ENCODE measurements at places on chromosomes 11 and 22.

DNA sequence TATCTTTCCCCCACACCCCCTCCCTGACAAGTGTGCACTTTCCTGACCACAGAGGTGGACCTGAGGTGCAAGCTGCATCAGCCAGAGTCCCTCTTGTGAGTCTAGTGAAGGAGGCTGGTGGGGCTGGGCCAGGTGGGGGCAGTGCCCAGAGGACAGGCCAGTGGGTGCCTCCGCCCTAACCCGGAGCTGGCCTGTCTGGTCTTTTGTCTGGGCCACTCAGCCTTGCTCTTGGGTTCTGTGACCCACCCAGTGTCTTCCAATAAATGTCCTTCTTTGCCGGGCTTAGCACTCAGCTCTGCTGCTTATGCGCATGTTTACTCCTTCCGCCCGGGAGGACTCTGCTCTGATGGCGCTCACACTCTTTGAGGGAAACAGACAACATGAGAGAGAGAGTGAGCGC lies 526.2 kb downstream of the TBC1D22A start:
- no peak for DNase-seq

- no peak for DNase-seq
These were observed 764 bp upstream of the PACSIN3 start for GRCh38 chr11:47186700-47187695.

GRCh38 chr22:38481162-38481870 lies 13.4 kb downstream of the KDELR3 start:
- no peak for DNase-seq

GRCh38 chr11:282171-282570 lies 4.0 kb downstream of the NLRP6 start:
- no peak for DNase-seq

GRCh38 chr11:118434123-118434552 lies 2.2 kb upstream of the KMT2A start:
- no peak for DNase-seq

DNA sequence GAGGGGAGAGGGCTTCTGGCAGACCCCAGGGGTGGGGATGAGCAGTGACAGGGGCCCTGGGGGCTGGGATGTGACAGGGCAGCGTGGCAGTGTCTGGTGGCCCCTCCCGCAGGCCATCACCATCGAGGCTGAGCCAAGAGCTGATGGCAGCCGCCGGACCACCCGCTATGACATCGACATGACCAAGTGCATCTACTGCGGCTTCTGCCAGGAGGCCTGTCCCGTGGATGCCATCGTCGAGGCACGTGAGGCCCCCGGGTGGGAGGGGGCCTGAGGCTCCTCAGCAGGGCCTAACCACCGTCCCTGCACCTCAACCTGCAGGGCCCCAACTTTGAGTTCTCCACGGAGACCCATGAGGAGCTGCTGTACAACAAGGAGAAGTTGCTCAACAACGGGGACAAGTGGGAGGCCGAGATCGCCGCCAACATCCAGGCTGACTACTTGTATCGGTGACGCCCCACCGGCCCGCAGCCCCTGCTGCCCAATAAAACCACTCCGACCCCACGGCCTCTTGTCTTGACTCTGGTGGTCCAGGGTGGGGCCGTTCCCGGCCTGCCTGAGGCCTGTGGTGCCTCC lies 2.6 kb upstream of the TCIRG1 start:
- DNase-seq = no peak

DNA sequence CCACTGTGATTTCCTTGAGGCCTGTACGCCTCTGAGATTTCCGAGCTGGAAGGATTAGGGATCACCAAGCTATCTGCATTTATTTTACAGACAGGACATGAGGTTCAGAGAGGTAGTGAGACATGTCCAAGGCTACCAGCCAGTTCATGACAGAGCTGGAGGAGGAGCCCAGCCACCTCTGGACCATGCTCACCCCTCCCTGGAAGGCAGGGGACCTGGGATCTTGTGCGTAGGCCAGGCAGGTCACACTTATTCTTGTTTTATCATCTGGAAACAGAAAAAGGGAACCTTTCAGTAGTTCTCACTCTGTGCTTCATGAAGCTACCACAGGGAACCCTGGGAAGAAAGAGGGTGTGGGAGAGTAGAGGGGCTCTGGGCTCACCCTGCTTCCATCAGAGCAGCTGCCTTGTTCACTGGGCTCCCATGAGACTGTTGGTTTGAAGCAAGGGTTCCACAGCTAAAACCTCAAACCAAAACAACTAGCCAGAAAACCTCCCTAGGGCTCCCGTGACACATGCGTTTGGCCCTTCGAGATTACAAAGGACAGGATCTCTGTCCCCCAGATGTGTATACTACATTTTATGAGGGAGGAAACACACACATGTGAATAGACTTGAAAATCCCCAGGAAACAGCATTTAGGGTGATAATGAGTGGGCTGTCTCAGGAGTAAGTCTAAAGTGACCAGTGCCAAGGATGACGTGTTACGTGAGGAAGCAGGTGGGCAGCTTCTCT lies 106.4 kb downstream of the DSCAML1 start:
- DNase-seq = no peak

DNA sequence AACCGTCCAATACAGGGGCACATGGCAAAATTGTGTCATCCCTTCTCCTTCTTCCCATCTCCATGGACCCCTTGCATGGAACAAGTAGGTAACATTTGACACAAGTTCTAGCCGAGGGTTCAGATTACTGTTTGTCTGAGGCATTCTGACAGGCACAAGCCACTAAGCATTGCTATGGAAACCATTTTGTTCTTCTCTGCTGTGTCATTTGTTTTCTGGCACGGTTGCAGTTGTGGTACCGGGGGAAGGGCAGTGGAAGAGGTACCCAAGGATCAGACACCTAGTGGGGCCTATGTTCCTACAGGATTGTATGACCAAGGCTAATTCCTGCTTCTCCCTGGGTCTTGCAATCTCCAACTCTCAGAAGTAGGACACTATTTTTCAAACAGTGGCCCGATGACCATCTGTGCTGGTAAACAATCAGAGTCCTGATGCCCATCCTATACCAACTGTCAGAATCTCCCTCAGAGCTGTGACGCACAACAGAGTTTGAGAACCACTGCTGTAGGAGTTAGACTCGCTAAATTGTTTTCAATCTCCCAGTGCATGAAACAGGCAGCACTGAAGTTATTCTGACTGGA lies 69.3 kb downstream of the KCNC1 start:
- no peak for DNase-seq

- no peak for DNase-seq
These were observed 570.0 kb downstream of the TBC1D22A start for GRCh38 chr22:47332246-47332980.

DNA sequence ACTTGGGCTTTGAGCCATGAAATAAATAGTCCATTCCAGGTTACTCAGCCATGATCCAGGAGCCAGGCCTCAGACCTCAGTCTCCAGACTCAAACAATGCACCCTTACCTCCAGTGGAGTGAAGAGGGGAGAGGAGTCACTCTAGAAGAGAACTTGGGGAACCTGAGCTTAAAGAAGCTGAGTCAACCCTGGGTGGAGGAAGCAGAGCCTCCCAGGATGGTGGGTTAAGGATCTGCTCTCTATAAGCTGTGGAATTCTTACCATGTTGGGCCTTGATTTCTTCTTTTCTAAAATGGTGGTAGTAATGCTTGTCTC lies 113.2 kb downstream of the NECTIN1 start:
- no peak for DNase-seq

GRCh38 chr22:18905540-18906409 lies at the start of gene DGCR6:
Gene DGCR6, plus strand, starts transcription at chr22:18906320. Its CDS starts 55 bp downstream, at chr22:18906375.
- no peak for DNase-seq

DNA sequence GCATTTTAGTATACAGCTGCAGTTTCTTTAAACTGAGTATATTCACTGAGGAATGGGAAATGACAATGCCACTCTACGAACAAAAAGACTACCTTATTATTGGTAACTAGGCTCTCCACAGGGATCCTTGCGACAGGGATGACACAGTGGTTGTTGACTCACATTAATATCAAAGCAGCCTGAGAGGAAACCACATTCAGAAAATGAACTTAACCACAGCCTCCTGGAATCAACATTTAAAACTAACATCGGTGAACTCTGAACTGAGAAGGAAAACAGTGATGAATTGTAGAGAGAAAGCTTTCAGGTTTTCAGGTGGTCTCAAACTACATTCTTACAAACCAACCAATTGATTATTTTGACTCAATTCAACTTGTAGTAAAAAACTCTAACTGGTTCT lies 90.3 kb upstream of the MTMR2 start:
- no peak for DNase-seq

DNA sequence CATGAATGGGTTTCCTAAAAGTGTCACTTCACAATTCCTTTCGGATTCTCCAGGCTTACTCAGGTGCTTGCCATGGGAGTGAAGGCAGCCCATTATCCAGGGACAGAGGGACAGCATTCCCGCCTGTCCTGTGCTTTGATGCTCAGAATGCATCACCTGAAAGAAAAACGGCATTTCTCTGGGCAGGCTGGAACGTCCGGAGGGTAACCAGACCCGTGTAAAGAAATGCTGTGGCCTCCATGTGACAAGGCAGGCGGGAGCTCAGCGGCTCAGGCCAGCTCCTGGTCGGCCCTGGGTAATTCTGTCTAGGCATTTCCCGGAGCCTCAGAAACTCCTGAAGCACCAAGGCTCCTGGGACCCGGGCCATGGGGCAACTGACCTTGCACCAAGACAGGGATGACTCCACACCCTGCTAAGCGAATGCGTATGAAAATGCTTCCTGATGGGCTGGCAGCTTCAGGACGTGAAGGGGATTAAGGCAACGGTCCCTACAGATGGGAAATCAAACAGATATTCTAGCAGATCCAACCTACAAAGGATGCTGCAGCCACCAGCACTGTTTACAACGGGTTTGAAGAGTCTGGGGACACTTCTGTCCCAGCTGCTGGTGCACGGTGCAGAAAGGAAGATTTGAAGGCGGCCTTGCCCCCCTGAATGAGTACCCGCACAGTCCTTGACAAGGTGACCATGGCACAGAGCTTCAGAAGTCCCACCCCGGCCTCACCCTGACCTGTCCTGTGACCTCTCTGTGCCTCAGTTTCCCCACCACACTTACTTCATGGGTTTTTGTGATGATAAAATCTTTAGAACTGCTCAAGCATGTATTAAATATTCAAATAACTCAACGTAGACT lies 13.6 kb upstream of the FGF3 start:
- no peak for DNase-seq

DNA sequence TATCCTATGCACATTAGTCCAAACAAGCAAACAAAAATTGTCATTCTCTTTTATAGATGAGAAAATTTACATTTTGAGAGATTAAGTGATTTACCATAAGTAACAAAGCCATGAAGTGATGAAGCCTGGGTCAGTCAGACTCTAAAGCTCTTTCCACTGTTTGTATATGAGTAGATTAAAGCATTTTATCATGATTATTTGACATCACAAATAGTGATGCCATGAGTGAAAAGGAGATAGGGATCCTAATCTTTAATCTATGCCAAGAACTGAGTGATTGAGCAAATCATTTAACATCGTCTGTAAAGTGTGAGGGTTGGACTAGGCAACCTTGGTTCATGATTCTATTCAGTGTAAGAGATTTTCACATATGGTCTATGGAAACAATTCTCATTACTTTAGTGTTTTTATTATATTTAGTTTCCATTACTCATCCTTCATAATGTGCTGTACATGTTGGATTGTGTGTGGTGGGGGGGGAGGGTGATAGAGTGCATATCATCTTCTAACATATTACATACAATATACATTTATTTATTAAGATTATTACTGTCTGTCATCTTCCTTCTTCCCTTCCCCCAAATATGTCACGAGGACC lies 50.7 kb downstream of the ARHGEF12 start:
- no peak for DNase-seq

DNA sequence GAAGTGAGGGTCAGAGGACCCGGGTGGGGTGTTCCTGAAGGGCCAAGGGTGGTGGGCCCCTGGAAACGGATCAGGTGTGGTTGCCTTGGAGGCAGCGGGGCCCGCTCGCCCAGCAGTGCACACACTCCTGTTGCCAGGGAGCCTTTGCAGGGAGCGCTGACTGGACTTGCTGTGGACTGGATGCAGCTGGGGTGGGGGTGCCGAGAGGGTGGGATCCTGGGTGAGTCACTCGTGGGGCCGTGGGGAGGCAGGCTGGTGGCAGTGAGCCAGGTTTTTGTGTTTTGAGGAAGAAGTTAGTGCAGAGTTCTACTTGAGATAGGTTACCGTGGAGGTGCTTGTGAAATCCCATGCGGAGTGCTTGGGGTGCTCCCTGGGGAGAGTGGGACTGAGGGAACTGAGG lies 1.3 kb downstream of the MRPL23 start:
- DNase-seq = no peak

DNA sequence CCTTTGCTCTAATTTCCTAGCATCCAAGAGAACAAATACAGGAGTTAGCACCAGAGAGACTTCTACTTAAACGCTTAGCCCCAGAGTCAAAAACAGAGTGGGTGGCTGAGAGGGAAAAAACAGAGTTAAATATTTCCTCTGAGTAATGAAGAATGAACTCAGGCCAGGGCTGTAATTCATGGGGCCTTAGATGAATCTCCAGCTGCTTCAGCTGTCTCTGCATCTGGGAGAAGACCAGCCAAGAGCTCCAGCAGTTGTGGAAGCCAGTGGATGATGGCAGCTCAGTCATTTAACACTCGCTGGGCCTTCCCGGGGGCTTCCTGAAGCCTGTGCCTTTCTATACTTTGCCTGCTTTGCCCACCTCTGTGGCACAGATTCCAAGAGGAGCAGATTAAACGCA lies 5.7 kb upstream of the ADAMTS15 start:
- no peak for DNase-seq

GRCh38 chr11:134537296-134537695 lies 125.3 kb upstream of the B3GAT1 start:
- no peak for DNase-seq

- no peak for DNase-seq
These were observed 904.5 kb downstream of the DLG2 start for GRCh38 chr11:84722583-84723108.

- no peak for DNase-seq
These were observed 540 bp downstream of the ADM start for GRCh38 chr11:10305262-10305963.

DNA sequence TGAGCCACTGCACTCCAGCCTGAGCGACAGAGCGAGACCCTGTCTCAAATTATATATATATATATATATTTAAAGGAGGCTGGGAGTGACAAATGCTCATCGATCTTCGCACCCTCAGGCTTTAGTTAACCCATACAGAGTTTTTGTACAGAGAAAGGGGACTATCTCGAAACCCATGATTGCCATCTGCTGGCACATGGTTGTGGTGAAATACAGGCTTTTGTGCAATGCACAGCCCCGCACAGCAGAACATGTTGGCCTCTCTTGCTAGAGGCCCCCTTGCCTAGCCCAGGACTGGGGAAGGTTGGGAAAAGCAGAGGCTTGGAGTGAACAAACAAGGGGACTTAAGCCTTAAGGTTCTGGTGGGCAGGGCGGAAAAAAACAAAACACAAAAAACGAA lies 3.6 kb downstream of the MYBPC3 start:
- DNase-seq = no peak

- DNase-seq = peak; percentile 74
These were observed at the start of gene RAB36 for GRCh38 chr22:23144932-23145877. Gene RAB36, plus strand, starts transcription at chr22:23145477. Its CDS starts 1,140 bp downstream, at chr22:23146617.

- DNase-seq = no peak
These were observed 9.2 kb downstream of the KCNC1 start for GRCh38 chr11:17743808-17744119.

GRCh38 chr11:29012507-29012906 lies 904.3 kb downstream of the METTL15 start:
- DNase-seq = no peak

DNA sequence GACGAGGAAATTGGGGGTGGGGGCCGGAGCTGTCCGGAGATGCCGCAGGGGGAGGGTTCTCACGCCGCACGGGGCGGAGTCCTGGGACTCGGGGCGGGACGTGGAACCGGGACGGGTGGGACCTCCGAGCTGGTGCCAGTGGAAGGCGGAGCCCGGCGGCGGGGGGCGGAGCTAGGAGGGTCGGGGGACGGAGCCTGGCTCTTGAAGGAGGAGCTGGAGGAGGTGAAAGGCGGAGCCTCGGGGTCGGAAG lies 271 bp downstream of the FKBP2 start:
- DNase-seq = no peak
